MV-4-11 (cell line): ENCODE measurements at places on chromosomes 16 and 17.

GRCh38 chr17:14794961-14795360 lies 470.2 kb downstream of the PMP22 start:
- peak; percentile 14 for DNase-seq

DNA sequence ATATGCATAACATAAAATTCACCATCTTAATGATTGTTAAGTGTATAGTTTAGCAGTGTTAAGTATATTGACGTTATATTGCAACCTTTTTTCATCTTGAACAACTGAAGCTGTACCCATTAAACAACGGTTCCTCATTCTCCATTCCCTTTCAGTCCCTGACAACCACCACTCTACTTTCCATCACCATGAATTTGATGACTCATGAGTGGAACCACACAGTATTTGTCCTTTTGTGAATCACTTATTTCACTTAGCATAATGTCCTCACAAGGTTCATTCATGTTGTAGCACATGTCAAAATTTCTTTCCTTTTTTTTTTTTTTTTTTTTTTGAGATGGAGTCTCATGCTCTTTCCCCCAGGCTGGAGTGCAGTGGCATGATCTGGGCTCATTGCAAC lies 46.0 kb downstream of the HOXB1 start:
- peak; percentile 92 for DNase-seq

- DNase-seq: no peak
Observed at GRCh38 chr16:30359871-30360170, 4.7 kb upstream of the CD2BP2 start.

DNA sequence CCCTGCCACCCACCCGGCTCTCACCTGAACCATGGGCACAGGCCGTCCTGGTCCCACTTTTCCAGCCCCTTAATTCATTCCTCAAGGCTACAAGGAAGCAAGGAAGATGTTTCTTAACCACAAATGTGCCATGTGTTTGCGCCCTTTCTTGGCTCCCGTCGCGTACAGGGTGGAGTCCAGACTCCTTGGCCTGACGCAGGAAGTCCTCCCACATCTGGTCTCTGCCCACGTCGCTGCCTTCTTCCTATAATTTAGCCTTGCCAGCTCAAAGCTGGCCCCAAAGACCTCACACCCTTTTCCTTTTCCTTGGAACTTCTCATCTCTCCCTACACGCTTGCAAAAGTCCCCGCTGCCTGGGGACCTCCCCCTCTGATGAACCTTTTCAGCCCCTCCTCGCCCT lies 38.8 kb upstream of the BHLHA9 start:
- DNase-seq: peak; percentile 64

DNA sequence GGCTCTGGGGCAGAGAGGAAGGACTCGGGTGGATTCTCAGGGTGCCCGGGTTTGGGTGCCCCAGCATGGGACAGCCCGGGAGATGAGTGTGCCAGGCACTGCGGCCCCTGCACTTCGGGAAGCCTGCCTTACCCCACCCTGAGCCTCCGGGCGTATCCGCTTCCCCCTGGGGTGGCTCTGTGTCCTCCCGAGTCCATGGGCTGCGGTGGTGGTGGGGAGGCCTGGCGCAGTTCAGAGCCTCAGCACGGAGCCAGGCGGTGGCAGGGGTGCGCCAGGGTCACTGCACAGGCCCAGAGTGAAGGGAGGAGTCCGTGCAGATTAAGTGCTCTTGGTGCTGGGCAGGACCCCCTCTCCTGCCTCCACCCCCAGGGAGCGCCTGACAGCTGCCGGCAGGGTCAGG lies 20.7 kb downstream of the MYBBP1A start:
- DNase-seq: no peak

- peak; percentile 31 for DNase-seq
Observed at GRCh38 chr17:39573447-39574298, 34.0 kb downstream of the NEUROD2 start.

GRCh38 chr16:82062645-82063058 lies 27.6 kb downstream of the HSD17B2 start:
- DNase-seq: no peak

- no peak for DNase-seq
Observed at GRCh38 chr17:79630126-79630525, 19.3 kb upstream of the RBFOX3 start.

- no peak for DNase-seq
Observed at GRCh38 chr17:63436523-63437110, 9.5 kb downstream of the CYB561 start.

- DNase-seq: no peak
Observed at GRCh38 chr17:64683796-64684195, 21.7 kb upstream of the SMURF2 start.

DNA sequence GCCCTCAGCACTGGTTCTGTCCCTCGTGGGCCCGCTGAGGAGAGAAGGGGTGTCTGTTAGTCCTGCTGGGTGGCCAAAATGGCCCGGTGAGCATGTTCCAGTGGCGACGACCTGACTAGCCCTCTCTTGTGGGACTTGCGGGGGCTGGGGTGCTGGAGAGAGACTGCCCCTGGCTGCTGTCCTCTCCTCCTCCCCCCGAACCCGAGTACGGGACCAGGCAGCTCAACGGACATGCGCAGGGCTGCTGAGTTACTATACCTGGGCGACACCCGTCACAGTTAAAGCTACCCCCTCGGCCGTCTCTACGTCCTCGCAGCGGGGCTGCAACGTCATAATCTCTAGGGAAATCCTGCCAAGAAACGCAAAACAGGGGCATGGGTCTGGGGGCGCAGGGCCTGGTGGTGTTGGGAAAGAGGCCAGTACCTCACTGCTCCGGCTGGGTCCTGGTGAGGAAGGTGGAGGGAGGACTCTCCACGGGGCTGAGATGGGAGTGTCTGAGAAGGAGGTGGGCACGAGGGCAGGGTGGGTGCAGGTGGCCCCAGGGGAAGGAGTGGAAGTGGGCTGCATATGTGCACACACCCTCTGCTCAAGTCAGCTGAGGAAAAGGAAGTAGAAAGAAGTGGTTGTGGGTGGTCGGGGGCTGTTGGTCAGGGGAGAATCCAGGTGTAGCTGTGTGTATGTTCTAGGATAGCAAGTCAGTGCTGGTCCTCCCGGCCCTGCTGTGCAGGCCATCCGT lies 13.4 kb downstream of the FLOT2 start:
- no peak for DNase-seq

DNA sequence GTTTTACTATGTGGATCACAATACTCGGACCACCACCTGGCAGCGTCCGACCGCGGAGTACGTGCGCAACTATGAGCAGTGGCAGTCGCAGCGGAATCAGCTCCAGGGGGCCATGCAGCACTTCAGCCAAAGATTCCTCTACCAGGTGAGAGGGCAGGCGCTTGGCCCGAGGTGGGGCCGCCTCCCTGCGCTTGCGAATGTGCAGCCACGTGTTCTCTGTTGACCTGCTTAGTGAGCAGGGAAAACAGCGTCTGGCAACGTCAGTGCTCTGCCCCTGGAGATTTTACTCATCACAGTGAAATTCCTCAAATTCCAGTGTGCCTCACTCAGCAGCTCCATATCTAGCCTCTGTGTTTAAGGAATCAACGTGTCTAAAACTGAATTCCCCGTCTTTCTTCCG lies 33.4 kb upstream of the CLEC18A start:
- no peak for DNase-seq

- DNase-seq: no peak
Observed at GRCh38 chr16:47965439-47965838, 190.4 kb downstream of the ABCC12 start.

GRCh38 chr16:14564861-14565687 lies 65.0 kb downstream of the PARN start:
- peak; percentile 37 for DNase-seq

- no peak for DNase-seq
Observed at GRCh38 chr17:20010936-20011335, 1.8 kb downstream of the SPECC1 start.

DNA sequence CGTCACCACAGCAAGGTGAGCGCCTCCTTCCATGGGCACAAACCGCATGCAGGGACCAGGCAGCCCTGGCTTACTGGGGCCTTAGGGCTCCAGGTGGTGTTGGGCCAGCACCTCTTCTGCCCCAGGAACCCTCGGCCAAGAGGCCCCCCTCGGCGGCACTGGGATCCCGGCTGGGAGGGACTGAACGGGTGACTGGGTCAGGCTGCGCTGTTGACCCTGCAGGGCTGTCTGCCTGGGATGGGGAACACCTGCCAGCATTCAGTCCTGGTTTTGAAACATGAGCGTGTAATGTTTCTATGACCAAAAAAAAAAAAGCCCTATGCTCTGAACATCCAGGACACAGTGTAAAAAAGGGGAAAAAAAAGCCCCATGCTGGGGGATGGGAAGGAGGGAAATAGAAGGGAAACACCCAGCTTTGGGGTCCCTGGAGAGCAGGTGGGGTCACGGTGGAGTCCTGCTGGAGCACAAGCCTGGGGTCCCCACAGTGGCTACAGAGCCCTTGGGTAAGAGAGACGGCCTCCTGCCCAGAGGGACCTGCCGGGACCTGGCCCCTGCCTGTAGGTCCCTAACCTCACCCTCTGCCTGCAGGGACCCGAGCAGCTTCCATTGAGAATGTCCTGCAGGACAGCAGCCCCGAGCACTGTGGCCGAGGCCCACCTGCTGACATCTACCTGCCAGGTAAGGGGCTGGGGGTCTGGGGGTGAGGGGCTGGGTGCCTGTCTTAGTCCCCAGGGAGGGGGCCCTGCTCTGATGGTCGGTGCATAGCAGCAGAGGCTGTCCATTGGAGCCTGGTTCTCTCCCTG lies 9.9 kb upstream of the NUDT16L1 start:
- no peak for DNase-seq

- DNase-seq: no peak
Observed at GRCh38 chr17:7775051-7775450, 57.5 kb downstream of the DNAH2 start.

- DNase-seq: no peak
Observed at GRCh38 chr17:56639517-56639916, 46.0 kb downstream of the NOG start.

DNA sequence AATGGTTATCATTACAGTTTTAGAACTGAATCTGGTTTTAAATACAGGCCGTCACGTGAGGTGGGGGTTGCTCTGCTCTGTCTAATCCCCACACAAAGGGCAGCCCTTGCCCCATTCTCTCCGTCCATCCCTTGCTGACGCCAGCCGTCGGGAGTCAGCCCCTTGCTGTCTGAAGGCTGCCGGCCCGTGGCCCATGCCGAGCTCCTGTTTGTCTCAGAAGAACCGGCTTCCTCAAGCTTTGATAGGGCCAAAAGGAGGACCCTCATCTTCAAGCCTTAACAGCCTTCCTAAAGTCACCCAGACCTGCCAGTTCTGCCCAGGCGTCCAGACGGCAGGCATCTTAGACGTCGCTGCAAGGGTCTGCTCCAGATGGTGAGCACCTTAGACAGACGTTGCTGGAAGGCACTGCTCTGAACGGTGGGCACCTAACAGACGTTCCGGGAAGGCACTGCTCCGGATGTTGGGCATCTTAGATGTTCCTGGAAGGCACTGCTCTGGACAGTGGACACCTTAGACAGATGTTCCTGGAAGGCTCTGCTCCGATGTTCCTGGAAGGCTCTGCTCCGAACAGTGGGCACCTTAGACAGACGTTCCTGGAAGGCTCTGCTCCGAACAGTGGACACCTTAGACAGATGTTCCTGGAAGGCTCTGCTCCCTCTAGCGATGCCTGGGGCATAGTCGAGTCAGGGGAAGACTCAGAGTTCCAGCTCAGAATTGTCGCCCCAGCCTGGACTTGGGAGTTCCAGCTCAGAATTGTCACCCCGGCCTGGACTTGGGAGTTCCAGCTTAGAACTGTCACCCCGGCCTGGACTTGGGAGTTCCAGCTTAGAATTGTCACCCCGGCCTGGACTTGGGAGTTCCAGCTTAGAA lies 35.1 kb upstream of the CHMP6 start:
- DNase-seq: no peak

GRCh38 chr17:76524598-76525512 lies 12.7 kb downstream of the CYGB start:
- DNase-seq: no peak

- DNase-seq: peak; percentile 48
Observed at GRCh38 chr17:43878260-43879175, 28.8 kb downstream of the MPP2 start.

- no peak for DNase-seq
Observed at GRCh38 chr17:81400996-81401722, 5.9 kb downstream of the BAHCC1 start.

- DNase-seq: no peak
Observed at GRCh38 chr17:49316258-49316570, 45.8 kb downstream of the ZNF652 start.

GRCh38 chr16:57562669-57563486 lies 20.4 kb downstream of the ADGRG5 start:
- no peak for DNase-seq

DNA sequence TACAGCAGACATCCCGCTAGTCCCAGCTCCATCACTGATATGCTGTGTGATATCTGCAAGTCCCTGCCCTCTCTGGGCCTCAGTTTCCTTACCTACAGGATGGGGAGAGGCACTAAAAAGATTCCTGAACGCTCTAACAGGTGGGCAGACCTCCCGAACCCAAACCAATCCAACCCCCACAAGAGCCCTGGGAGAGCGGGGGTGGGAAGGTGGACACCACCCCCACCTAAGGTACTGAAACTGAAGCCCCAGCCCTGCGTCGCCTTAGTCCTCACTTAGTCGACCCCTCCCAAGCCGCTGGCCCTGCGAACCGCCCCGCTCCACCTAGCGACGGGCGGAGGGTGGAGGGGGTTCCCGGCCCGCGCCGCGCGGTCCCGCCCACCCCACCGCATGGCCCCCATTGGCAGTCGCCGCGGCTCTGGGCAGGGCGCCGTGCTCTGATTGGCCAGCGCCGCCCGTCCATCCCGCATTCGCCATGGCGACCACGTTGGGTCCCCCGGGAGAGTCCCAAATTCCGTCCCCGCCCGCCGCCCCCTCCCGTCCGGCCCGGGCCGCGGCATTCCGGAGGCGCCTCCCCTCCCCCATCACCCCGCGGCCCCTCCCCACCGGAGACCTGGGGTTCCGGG lies 578 bp downstream of the CCDC102A start:
- DNase-seq: peak; percentile 66

GRCh38 chr17:57577751-57578607 lies 167.1 kb downstream of the CCDC182 start:
- peak; percentile 78 for DNase-seq

GRCh38 chr16:85079785-85080570 lies 32.3 kb downstream of the CIBAR2 start:
- DNase-seq: no peak

- DNase-seq: peak; percentile 48
Observed at GRCh38 chr17:36057911-36058310, 6.2 kb upstream of the CCL18 start.

DNA sequence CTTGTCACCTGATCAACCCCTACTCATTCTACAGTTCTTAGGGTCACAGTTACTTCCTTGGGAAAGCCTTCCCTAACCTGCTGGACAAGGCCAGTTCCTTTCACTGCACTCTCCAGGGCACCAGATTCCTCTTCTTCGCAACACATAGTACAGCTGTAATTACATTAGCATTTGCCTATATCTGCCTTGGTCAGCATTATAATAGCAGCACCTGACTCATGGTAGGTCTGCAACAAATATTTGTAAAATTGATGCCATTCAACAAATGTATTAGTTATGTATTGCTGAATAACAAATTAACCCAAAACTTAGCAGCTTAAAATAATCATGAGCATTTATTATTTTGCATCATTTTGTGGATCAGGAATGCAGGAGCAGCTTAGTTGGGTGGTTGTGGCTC lies 193.0 kb downstream of the IRX5 start:
- DNase-seq: no peak

DNA sequence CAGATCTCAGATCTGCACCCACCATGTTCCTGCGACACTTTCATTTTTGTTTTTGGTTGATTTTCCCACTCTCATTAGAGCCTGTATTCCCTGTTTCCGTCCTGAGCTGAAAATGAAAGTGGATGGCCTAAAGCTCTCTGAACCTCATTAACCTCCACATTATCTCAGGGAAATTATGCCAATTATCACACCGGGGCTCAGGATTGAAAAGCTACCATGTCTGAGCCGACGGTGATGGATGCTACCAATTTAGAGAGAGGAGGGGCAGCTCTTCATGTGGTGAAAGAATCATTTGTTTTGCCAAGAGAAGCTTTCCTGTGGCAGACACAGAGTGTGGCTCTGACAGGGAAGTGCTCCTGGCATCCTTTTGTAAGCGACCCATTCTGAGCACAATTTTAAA lies 410.4 kb upstream of the CDH11 start:
- DNase-seq: no peak
